ENCODE measurements at places on chromosomes 3 and 15. TPM values are rescaled to one million over a fixed set of nuclear protein-coding genes. Genes with fewer than 3 reads are reported as not detected.

Gene EFCC1
- 0.13 TPM for total RNA-seq

Gene CD86
- not detected for total RNA-seq

Gene ITGB5
- 149 TPM for total RNA-seq

Gene PPP2R3A
- total RNA-seq: 20.6 TPM

Gene SPINK8
- total RNA-seq: not detected

Gene EXD1
- not detected for total RNA-seq

Gene IL17RC
- 14.5 TPM for total RNA-seq

Gene CCR8
- not detected for total RNA-seq

Gene UBL7
- total RNA-seq: 34.1 TPM

Gene CHL1
- not detected for total RNA-seq

Gene GPR171
- total RNA-seq: not detected

Gene TERC
- 117 TPM for total RNA-seq

Gene CLDN16
- total RNA-seq: not detected

Gene ATP8B4
- total RNA-seq: not detected

Gene PGBD4
- total RNA-seq: 1.7 TPM

Gene ONECUT1
- not detected for total RNA-seq

Gene GREM1
- total RNA-seq: 0.07 TPM

Gene MCCC1
- total RNA-seq: 18.6 TPM

Gene RTP3
- total RNA-seq: not detected

Gene SENP7
- total RNA-seq: 25.0 TPM

Gene SKOR1
- total RNA-seq: 0.07 TPM

Gene NR2E3
- total RNA-seq: 0.27 TPM

Gene CMTM8
- 2.3 TPM for total RNA-seq

Gene KNG1
- not detected for total RNA-seq

Gene ACKR2
- not detected for total RNA-seq

Gene LARP6
- 12.9 TPM for total RNA-seq

Gene MAP1A
- 2.3 TPM for total RNA-seq

Gene AGBL1
- total RNA-seq: not detected

Gene KCNMB2
- total RNA-seq: not detected

Gene GOLGA8J
- not detected for total RNA-seq

Gene THRB
- total RNA-seq: 0.93 TPM

Gene UBE2E2
- 37.5 TPM for total RNA-seq

Gene PCOLCE2
- 1.3 TPM for total RNA-seq

Gene FAM107A
- 48.1 TPM for total RNA-seq

Gene MLF1
- 4.5 TPM for total RNA-seq

Gene RYR3
- total RNA-seq: under 0.01 TPM

Measured in thoracic aorta endothelial cell (primary cell).